ENCODE measurements at places on chromosomes 4 and X.

DNA sequence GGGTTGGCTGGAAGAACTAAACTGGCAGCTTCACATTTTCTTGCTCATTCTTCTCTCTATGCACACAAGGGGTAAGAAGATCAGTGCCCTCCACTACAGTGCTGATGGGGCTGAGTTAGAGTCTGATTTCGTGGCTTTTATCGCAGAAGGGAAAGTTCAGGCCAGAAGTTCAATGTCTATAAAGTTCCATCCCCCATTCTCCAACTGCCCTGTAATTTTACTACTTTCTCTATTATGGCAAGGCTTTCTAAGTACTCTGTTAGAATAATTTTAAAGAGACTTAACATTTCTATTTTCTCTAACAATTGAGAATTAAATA lies 293.9 kb downstream of the BMPR1B start:
- no peak overlapping the region for H3K27ac ChIP-seq
- H3K27me3 ChIP-seq = no peaks in the 10 kb centered on the region
- H3K4me3 ChIP-seq = no peak overlapping the region
- no peaks in the 10 kb centered on the region for H3K4me1 ChIP-seq

- no peak for DNase-seq
- H3K36me3 ChIP-seq = peaks cover 42% of the 10 kb centered on the region
- peak overlapping the region; percentile 78 for H3K27ac ChIP-seq
- H3K4me1 ChIP-seq = peaks cover 17% of the 10 kb centered on the region
- no peak overlapping the region for H3K4me3 ChIP-seq
Observed at GRCh38 chrX:19579485-19579884, 64.2 kb upstream of the MAP3K15 start.

- no peaks in the 10 kb centered on the region for H3K27me3 ChIP-seq
- no peak overlapping the region for H3K4me3 ChIP-seq
- no peak for DNase-seq
- H3K36me3 ChIP-seq = no peaks in the 10 kb centered on the region
Observed at GRCh38 chr4:148716431-148717052, 274.3 kb upstream of the NR3C2 start.

DNA sequence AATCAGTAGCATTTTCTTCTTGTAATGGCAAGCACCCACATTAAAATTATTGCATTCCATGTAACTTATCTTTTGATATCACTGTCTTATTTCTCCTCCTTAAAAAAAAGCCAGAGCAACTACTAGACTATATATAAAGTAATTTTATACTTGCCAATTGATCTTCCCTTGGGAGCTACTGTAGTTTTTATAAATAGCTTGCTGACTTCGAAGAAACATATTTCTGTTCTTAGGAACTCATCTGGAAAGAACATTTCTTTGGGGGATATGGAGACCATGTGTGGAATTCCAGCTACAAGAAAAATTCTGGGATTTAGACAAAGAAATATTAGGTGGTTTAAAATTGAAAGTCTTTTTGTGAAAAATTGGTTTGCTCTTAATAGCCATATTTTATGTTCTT lies 94.9 kb downstream of the BMPR1B start:
- H3K4me3 ChIP-seq = no peak overlapping the region
- H3K27ac ChIP-seq = no peak overlapping the region

DNA sequence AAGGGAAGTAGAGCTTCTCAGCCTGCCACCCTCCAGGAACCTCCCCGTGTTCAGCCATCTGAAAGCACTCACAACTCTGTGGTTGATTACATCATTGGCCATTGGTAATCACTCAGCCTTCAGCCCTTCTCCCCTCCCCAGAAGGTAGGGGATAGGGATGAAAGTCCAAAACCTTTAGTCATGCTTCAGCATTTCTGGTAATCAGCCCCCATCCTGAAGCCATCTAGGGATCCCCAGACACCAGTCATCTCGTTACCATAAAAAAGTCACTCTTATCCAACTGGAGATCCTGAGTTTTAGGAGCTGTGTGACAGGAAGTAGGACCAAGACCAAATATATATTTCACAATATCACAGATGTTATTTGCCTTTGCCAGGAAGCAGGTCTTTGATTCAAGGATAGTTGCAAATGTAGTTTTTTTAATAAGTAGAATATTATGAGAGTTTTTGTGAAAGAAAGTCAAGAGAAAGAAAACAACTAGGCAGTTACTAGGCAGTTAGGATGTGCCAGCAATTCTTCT lies 364.6 kb upstream of the NOCT start:
- H3K27me3 ChIP-seq = no peaks in the 10 kb centered on the region
- no peaks in the 10 kb centered on the region for H3K36me3 ChIP-seq
- H3K27ac ChIP-seq = no peak overlapping the region

GRCh38 chr4:76716658-76717057 lies 181.3 kb downstream of the SOWAHB start:
- no peaks in the 10 kb centered on the region for H3K36me3 ChIP-seq
- DNase-seq = no peak
- H3K4me3 ChIP-seq = no peak overlapping the region
- H3K4me1 ChIP-seq = peaks cover 2% of the 10 kb centered on the region
- peaks cover 23% of the 10 kb centered on the region for H3K27me3 ChIP-seq

DNA sequence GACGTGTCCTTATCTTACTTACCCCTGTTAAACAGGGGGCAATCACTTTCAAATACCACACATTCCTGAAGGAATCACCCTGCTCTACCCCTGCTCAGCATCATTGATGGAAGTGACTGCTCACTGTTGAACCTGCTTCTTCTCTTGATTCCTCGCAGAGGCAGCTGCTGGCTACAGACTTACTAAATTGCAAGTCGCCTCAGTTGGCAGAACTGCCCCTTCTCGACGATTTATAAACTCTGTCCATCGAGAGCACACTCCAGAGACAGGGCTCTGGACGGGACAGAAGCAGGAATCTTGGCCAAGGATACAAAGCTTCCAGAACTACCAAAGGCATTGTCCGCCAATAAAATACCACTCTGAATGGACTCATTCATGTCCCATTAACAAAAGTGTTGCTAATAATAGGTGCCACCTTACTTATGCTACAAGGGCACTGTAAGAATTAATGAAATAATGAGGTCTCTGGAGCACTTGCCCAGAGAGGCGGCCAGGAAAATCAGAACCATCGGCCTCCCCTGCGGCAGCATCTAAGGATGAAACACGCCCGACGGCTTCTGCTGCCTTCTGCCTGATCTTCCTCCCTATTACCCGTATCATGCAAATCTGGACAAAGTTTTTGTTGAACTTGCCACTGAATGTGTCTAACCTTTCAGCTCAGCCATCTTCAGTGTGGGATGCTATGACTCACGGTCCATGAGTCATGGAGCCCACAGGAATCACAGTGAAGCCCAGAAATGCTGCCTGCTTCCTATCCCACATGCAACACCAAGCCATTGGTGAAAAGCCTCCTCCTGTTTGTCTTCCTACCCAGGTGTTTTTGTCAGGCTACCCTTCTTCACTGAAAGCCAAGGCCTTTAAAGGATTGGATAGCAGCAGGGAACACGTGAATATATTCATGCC lies 164.9 kb downstream of the MAML3 start:
- no peak overlapping the region for H3K27ac ChIP-seq
- H3K27me3 ChIP-seq = peaks cover 16% of the 10 kb centered on the region
- no peak for DNase-seq
- H3K4me3 ChIP-seq = no peak overlapping the region
- H3K4me1 ChIP-seq = peaks cover 12% of the 10 kb centered on the region

- H3K36me3 ChIP-seq = no peaks in the 10 kb centered on the region
- H3K4me1 ChIP-seq = no peaks in the 10 kb centered on the region
- no peak overlapping the region for H3K27ac ChIP-seq
- no peaks in the 10 kb centered on the region for H3K27me3 ChIP-seq
- H3K4me3 ChIP-seq = no peak overlapping the region
Observed at GRCh38 chr4:171473155-171473554, 340.0 kb upstream of the GALNTL6 start.

GRCh38 chrX:96314985-96315384 lies 369.7 kb upstream of the DIAPH2 start:
- no peaks in the 10 kb centered on the region for H3K27me3 ChIP-seq
- no peak overlapping the region for H3K4me3 ChIP-seq
- no peaks in the 10 kb centered on the region for H3K36me3 ChIP-seq

DNA sequence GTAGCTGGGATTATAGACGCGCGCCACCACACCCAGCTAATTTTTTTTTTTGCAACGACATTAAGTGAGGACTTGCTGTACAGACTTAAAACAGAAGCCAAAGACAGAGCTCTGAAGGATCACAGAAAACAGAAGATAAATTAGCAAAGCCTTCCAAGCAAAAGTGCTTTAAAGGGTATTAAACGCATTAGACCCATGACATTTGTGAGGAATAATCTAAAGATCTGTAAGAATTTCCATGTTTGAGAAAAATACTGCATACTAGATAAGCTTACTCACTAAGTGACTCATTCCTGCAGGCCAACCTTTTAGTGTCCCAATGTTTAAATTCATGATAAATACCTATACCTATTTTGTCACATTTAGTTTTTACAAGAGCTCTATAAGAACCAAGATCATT lies 27.4 kb downstream of the SMARCA1 start:
- DNase-seq = no peak
- H3K27me3 ChIP-seq = peaks cover 2% of the 10 kb centered on the region
- H3K27ac ChIP-seq = no peak overlapping the region
- H3K4me3 ChIP-seq = no peak overlapping the region

DNA sequence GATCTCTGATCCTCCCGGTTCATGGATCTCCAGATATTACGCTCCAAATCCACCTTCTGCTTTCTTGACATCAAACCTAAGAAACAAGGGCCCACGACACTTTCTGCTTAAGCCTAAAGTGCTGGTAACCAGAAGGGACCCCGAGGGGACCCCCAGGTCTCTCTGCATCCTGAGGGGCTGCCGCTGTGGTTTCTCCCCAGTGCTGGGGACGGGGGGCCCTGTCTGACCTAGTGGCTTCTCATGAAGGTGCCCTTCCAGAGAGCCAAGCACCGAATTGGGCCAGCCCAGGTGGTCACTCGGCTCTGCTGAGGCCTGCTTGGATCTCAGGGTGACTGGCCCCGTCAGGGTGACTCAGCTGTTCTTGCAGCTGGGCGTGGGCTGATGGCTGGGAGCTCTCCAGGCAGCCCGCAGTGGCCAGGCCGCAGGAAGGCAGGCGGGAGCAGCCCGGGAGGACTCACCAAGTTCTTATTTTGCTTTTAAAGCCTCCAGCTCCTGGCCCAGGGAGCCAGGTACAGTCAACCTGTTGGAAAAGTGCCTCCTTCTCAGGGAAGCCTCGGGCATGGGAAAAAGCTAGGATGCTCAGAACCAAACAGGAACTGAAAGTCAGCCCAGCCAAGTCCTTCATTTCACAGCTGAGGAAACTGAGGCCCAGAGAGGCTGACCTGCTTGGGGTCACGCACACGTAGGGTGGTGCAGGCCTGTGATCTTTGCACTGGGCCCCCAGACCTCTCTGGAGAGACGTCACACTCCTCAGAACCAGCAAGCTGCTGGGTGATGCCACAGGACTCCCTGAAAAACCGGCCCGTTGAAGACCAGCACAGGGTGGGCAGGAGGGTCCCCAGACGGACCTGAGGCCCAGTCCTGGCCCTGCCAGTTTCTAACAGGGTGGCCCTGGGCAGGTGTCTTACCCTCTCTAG lies 16.7 kb downstream of the BLOC1S4 start:
- no peak overlapping the region for H3K27ac ChIP-seq
- no peaks in the 10 kb centered on the region for H3K27me3 ChIP-seq
- no peaks in the 10 kb centered on the region for H3K36me3 ChIP-seq
- DNase-seq = no peak

DNA sequence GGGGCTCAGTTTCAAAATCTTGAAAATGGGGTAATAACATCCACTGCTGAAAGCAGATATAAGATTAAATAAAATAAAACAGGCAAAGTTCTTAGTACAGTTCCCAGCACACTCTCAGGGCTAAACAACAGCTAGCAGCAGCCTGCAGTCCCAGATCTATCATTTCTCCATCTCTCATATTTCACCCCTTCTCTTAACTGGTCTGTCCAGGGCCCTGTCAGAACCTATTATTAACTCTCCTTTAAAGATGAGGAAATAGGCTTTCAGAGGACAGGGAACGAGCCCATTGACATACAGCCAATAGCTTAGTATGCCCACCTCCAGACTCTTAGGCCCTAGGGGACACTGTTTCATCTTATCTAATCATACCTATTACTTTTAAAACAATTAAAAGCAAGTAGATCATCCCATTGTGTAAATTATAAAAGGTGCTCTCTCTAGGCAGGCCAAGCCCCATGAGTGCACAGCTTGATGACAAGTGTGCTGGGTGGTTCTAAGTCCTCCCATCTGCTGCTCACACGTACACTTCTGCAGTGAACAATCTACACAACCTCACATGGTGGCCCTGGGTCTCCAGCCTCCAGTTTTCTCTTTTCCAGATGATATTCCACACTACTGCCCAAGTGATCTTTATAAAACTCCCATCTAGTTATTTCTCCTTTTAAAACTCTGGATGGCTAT lies 119.0 kb downstream of the APBB2 start:
- H3K4me1 ChIP-seq = no peaks in the 10 kb centered on the region
- no peak overlapping the region for H3K27ac ChIP-seq
- peaks cover 1% of the 10 kb centered on the region for H3K27me3 ChIP-seq
- no peak overlapping the region for H3K4me3 ChIP-seq
- DNase-seq = no peak

DNA sequence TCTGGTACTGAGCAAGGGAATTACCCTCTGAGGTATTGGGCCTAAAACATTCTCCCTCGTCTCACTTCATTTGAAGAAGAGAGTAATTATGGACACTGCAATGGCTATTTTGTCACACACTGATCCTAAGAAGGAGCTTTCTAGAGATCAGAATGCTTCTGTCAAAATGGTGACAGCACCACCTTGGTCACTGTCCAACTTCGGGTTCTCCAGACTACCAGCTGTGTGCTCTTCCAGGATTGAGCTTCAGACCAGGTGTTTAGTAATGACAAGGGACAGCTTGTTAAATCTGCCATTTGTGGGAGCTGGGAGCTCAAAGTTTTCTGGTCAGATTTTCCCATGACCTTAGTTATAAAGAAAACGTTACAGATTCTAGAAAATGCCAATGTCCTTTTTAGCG lies 105.4 kb downstream of the POLA1 start:
- no peaks in the 10 kb centered on the region for H3K4me1 ChIP-seq
- no peak overlapping the region for H3K27ac ChIP-seq
- H3K4me3 ChIP-seq = no peak overlapping the region
- DNase-seq = no peak

GRCh38 chr4:56859841-56860240 lies 38.3 kb upstream of the SPINK2 start:
- no peak overlapping the region for H3K27ac ChIP-seq
- H3K27me3 ChIP-seq = peaks cover 24% of the 10 kb centered on the region

DNA sequence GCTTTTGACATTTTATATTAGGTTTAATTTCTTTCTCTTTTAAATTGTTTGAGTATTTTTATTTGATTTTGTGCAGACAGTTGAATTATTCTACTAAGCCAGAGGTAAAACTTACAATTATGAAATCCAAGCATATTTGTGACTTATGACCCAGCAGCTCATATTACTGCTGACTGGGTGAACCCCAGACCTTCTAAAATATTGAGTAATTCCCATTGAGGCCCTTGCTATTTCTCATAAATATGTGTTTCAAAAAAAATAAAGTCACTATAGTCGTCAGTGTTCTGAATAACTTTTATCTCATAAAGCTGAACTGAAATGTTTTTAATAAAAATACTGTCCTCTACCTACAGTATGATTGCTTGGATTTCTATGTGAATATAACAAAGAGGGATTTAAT lies 303.1 kb downstream of the IQCM start:
- H3K27ac ChIP-seq = no peak overlapping the region
- H3K27me3 ChIP-seq = no peaks in the 10 kb centered on the region
- DNase-seq = no peak
- no peaks in the 10 kb centered on the region for H3K4me1 ChIP-seq
- H3K4me3 ChIP-seq = no peak overlapping the region

GRCh38 chr4:181874602-181875001 lies 368.6 kb upstream of the TENM3 start:
- H3K4me1 ChIP-seq = no peaks in the 10 kb centered on the region
- H3K27ac ChIP-seq = no peak overlapping the region
- H3K27me3 ChIP-seq = no peaks in the 10 kb centered on the region
- H3K4me3 ChIP-seq = no peak overlapping the region

Measured in activated T-helper 2 cell treated with anti-CD3 and anti-CD28 coated beads, Interferon-gamma antibody, Interleukin-2, Interleukin-4, amounts not matched to agents 10 μg/mL and 5 μg/mL and 100 μg/mL, durations not matched to agents 14 hours and 24 hours and 36 hours (primary cell).